ENCODE measurements at places on chromosomes 11 and 22. TPM values are rescaled to one million over a fixed set of nuclear protein-coding genes. Genes with fewer than 3 reads are reported as not detected.

The TSPAN4 gene
- total RNA-seq: 393 TPM

- H3K36me3 ChIP-seq: no peaks in the 10 kb centered on the region
- no peak for DNase-seq
- H3K4me1 ChIP-seq: no peaks in the 10 kb centered on the region
- no peak overlapping the region for H3K4me3 ChIP-seq
- H3K27me3 ChIP-seq: no peaks in the 10 kb centered on the region
Observed at GRCh38 chr11:64102005-64102738, 63.7 kb downstream of the MACROD1 start.

DNA sequence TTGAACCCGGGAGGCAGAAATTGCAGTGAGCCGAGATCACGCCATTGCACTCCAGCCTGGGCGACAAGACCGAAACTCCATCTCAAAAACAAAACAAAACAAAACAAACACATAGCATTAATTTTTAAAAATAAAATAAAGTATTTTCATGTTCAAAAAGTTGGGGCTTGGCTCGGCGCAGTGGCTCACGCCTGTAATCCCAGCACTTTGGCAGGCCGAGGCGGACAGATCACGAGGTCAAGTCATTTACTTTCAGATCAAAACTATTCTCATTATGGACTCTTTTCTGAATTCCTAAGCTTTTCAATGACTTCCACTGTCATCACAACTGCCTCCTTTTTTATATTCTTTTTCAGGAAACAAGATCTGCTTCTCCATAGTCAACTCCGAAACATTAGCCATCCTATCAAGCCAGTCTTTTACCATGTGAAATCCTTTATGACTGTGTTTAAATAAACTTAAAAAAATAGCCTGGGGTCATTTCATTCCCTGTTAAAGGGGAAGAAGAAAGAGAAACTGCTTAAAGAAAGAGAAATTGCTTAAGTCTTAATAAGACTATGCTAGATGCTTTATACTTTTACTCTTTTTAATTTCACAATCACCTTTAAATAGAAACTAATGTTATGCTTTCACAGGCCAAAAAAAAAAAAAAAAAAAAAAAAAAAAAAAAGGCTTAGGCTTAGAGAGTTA, 13.1 kb upstream of the CHRNA10 start:
- H3K4me1 ChIP-seq: no peaks in the 10 kb centered on the region
- no peaks in the 10 kb centered on the region for H3K27me3 ChIP-seq
- H3K27ac ChIP-seq: no peak overlapping the region

The MAPK8IP2 gene
- 0.38 TPM for total RNA-seq

DNA sequence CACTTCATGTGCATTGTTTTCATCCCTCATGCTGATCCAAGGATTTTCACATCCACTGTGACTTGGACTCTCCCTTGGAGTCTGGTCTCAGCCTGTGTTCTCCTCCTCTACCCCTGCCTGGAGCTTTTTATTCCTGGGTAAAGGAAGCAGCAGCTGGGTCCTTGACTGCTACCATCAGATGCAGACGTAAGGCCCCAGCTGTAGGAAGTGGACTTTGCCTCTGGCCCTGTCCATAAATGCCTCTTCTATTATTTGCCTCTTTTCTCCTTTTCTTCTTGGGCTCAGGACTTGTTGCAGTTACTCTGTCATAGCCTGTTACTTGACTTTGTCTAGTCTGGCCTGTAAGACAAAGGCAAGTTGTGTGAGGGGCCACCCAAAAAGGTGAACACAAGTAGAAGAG, 303.8 kb downstream of the NXPE2 start:
- no peaks in the 10 kb centered on the region for H3K4me1 ChIP-seq
- no peaks in the 10 kb centered on the region for H3K36me3 ChIP-seq
- no peak for DNase-seq
- H3K4me3 ChIP-seq: no peak overlapping the region
- no peaks in the 10 kb centered on the region for H3K27me3 ChIP-seq

The FAM227A gene
- total RNA-seq: 0.13 TPM

DNA sequence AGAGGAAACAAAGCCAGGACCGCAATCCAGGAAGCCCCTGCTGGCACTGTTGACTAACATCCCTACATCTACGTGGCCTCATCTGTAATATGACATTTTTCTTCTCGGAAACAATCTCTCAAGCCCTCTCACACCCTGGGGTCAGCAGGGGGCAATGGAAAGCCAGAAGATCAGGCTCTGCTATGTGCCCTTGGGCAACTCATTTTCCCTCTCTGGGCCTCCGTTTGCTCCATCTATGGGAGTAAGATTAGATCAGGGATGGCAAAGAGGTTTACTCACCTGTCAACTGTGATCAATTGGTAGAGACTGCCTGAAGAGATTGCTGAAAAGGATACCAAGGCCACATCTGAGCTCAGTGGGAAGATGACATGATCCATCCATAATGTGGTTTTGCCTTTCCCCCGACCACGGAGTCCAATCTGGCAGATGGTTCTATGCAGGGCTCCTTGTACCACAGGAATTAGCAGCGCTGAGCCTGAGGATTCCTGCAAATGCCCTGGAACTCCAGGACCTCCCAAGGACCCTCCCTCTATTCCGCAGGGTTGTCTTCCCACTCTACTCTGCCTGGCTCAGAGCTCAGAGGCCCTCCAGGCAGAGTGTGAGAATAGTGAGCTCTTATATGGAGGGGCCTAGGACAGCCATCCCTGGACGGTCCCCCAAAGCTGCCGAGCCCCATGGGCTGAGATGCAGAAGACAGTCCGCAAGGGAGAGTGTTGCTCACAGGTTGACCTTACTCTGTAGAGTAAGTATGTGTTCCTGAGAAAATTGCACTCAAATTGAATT, 66.1 kb downstream of the CHST1 start:
- no peaks in the 10 kb centered on the region for H3K36me3 ChIP-seq
- H3K4me3 ChIP-seq: no peak overlapping the region
- H3K27me3 ChIP-seq: peaks cover 3% of the 10 kb centered on the region
- no peak overlapping the region for H3K27ac ChIP-seq
- no peaks in the 10 kb centered on the region for H3K4me1 ChIP-seq

The OLFML1 gene
- total RNA-seq: not detected

The A4GALT gene
- total RNA-seq: 10.9 TPM

- H3K27me3 ChIP-seq: no peaks in the 10 kb centered on the region
- no peak overlapping the region for H3K27ac ChIP-seq
- H3K36me3 ChIP-seq: no peaks in the 10 kb centered on the region
Observed at GRCh38 chr11:102001657-102002338, 45.4 kb upstream of the CFAP300 start.

- H3K27ac ChIP-seq: no peak overlapping the region
- H3K4me3 ChIP-seq: no peak overlapping the region
- H3K4me1 ChIP-seq: no peaks in the 10 kb centered on the region
Observed at GRCh38 chr11:126592496-126593410, 237.3 kb downstream of the ST3GAL4 start.

- no peak overlapping the region for H3K27ac ChIP-seq
- H3K4me1 ChIP-seq: no peaks in the 10 kb centered on the region
- H3K36me3 ChIP-seq: no peaks in the 10 kb centered on the region
Observed at GRCh38 chr22:48407256-48407955, 1420.3 kb downstream of the BRD1 start.

GRCh38 chr11:113281052-113281725, 33.2 kb upstream of the TTC12 start:
- no peaks in the 10 kb centered on the region for H3K36me3 ChIP-seq
- no peak overlapping the region for H3K4me3 ChIP-seq
- H3K27me3 ChIP-seq: no peaks in the 10 kb centered on the region
- no peak for DNase-seq

The WT1 gene
- total RNA-seq: not detected

DNA sequence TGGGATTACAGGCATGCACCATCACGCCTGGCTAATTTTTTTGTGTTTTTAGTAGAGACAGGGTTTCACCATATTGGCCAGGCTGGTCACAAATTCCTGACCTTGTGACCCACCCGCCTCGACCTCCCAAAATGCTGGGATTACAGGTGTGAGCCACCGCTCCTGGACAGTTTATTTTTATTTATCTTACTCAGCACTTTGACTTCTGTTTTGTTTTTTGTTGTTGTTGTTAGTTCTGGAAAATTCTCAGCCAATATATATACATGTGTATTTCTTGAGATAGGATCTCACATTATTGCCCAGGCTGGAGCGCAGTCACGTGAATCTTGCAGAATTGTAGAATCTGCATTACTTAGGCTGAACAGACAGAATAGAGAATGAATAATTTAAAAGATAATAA, 107.6 kb downstream of the CSTPP1 start:
- H3K36me3 ChIP-seq: no peaks in the 10 kb centered on the region
- no peak for DNase-seq
- H3K4me1 ChIP-seq: no peaks in the 10 kb centered on the region
- no peaks in the 10 kb centered on the region for H3K27me3 ChIP-seq
- no peak overlapping the region for H3K4me3 ChIP-seq

DNA sequence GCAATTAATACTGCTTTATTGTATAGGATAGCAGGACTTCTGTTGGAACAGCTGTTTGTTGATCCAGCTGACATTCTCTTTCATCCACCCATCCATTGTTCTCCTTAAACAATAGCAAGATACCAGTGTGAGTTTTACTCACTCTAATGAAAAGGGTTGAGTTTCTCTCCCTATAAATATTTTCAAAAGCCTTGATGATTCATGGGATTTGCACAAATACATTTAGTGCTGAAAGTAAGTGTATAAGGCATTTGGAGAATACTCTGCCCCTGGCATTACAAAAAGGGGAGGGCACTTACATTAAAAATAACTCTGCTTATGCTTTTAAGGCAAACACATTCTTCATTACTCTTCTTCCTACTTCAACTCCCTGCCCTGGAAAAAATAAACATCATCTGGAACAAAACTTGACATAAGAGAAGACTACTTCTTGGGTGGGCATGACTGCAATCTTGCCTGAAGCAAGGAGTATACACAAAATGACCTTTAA, 634.9 kb downstream of the METTL15 start:
- no peak for DNase-seq
- H3K4me1 ChIP-seq: peaks cover 20% of the 10 kb centered on the region

- H3K36me3 ChIP-seq: no peaks in the 10 kb centered on the region
- DNase-seq: no peak
- H3K4me3 ChIP-seq: no peak overlapping the region
- no peak overlapping the region for H3K27ac ChIP-seq
- H3K27me3 ChIP-seq: no peaks in the 10 kb centered on the region
Observed at GRCh38 chr11:10688401-10688800, 5.2 kb downstream of the IRAG1 start.

GRCh38 chr11:130650456-130651030, 202.1 kb downstream of the ADAMTS15 start:
- no peaks in the 10 kb centered on the region for H3K36me3 ChIP-seq
- no peaks in the 10 kb centered on the region for H3K27me3 ChIP-seq
- peak; percentile 74 for DNase-seq
- H3K4me1 ChIP-seq: peaks cover 36% of the 10 kb centered on the region

The MMP1 gene
- 53.2 TPM for total RNA-seq

- H3K4me3 ChIP-seq: no peak overlapping the region
- H3K36me3 ChIP-seq: no peaks in the 10 kb centered on the region
- peak overlapping the region; percentile 94 for H3K27ac ChIP-seq
- no peaks in the 10 kb centered on the region for H3K27me3 ChIP-seq
- DNase-seq: peak; percentile 98
Observed at GRCh38 chr11:120546312-120547205, 35.0 kb downstream of the GRIK4 start.

DNA sequence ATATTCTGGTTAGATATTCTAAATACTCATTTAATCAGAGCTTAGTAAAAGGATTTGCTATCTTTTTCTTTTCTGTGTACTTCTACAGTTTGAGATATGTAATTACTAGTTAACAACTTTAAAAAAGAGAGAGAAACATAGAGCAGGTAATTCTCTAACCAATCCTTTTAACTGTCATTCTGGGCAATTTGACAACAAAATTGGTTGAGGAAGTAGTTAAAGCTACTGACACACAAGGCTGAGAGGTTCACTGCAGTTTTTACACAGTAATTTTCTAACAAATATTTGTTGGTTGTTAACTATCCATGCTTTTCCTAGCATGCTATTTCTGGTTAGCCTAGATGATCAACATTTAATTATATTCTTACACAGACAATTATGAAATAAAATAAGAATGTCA, 3.6 kb downstream of the SOX6 start:
- H3K27ac ChIP-seq: no peak overlapping the region
- H3K4me1 ChIP-seq: no peaks in the 10 kb centered on the region
- no peak for DNase-seq

GRCh38 chr22:29302681-29303465, 3.6 kb upstream of the GAS2L1 start:
- no peak overlapping the region for H3K4me3 ChIP-seq
- H3K27ac ChIP-seq: no peak overlapping the region
- H3K36me3 ChIP-seq: peaks cover 26% of the 10 kb centered on the region
- no peaks in the 10 kb centered on the region for H3K27me3 ChIP-seq
- no peak for DNase-seq

- no peak overlapping the region for H3K4me3 ChIP-seq
- peaks cover 92% of the 10 kb centered on the region for H3K27me3 ChIP-seq
- H3K27ac ChIP-seq: no peak overlapping the region
Observed at GRCh38 chr11:129377739-129378138, 2.1 kb downstream of the BARX2 start.

The PRG3 gene
- not detected for total RNA-seq

DNA sequence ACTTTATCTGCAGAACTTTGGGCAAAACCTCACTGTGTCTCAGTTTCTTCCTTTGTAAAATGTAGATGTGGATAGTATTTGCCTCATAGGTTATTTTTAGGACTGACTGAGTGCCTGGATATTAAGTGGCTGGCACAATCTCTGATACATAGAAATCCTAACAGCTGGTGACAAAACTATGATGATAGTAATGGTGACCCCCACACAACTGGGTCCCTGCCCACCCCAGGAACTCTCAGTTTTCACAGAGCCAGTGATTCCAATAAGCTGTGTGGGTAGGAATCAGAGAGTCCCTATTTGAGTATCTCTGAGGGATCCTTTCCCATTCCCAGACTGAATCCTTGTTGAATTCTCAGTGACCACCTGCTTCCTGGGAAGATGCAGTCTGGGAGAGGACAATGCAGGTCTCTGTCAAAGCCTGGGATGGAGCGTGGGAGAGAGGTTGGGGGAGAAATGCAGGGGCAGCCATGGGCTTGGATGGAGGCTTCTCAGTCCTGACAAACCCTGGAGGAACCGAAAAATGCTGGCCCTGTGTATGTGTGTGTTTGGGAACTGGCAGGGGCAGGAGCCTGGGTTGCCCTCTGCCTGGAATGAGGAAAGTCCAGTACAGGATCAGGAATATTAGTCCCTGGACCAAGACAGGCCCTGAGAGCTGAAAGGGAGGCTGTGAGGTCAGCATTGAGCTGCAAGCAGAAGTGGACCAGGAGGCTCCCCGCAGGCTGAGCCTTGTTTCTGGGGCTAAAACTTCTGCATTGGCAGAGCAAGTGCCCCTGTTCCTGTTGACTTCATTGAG, 6.1 kb upstream of the P2RY6 start:
- no peak for DNase-seq
- H3K4me1 ChIP-seq: no peaks in the 10 kb centered on the region
- H3K27ac ChIP-seq: no peak overlapping the region
- H3K36me3 ChIP-seq: no peaks in the 10 kb centered on the region

GRCh38 chr11:57427727-57428082, 784 bp upstream of the SLC43A3 start:
- peak overlapping the region; percentile 99 for H3K27ac ChIP-seq
- DNase-seq: peak; percentile 94
- H3K4me1 ChIP-seq: peaks cover 51% of the 10 kb centered on the region
- no peaks in the 10 kb centered on the region for H3K36me3 ChIP-seq
- H3K27me3 ChIP-seq: no peaks in the 10 kb centered on the region

The OR4D5 gene
- not detected for total RNA-seq

The CDC42EP1 gene
- 59.7 TPM for total RNA-seq

The GRIA4 gene
- not detected for total RNA-seq

All from GM23248 (cell line).